Stimulated activated CD8-positive, alpha-beta memory T cell treated with anti-CD3 and anti-CD28 coated beads, Interleukin-7, amount 100 ng/mL, for 48 hours (primary cell): ENCODE measurements at places on chromosomes 3 and 15.
A peak's percentile ranks its signal among the peaks of the same experiment; 100 is the strongest.

GRCh38 chr15:64355348-64355943 is 527 bp downstream of the CSNK1G1 start:
- DNase-seq: peak; percentile 20

DNA sequence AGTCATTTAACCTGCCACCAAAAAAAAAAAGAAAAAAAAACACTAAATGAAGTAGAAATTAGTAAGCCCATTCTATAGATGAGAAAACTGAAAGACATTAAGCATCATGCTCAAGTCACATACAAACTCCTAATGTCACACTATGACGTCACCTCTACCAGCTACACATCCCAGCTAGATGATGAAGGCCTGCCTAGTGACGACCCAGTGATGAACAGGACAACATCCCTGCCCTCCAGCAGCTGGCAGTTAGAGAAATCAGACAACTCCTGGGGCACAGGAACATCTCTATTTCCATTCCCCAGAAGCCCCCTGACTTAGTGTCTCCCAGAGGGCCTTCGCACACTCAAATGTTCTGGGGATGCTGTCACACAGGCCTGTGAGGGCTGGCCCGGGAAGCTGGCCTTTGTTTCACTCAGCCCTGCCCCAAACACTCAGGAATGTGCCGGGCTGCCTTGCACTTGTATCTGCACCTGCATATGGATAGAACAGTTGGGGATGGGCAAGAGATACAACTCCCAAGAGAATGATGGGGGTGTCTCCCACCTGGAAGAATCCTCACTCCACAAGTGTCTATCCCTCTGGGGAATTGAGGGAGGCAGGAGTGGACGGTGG is 7.0 kb upstream of the HAPLN3 start:
- DNase-seq: no peak

GRCh38 chr15:25718169-25718536 is 145.0 kb downstream of the ATP10A start:
- DNase-seq: no peak

DNA sequence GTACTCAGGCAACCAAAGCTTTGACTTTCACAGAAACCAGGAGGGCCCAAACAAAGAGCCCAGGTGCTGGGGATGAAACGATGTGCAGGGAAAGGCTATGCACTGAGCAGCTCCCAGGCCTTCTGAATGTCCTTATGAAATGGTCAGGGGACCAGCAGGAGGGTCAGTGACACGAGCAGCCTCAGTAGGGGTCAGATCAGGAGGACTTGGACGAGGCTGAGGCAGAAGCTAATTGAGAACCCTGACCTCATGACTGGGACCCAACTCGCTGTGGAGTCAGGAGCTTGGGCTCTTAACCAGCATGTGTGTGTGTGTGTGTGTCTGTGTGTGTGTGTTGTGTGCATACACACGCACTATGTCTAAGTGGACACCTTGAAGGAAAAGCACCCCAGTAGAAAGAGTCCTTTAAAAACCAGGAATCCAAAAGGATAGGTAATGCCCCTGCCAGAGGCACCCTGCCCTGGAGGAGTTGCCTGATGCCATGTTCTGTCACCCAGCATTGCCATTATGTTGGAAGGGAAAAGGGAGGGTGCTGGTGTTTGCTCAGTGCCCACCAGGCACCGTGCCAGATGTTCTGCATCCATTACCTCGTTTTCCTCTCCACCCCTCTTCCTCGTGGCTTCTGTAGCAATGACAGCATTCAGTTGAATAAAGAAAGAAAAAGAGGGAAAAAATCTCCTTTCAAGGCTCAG is 50.9 kb downstream of the CORO2B start:
- no peak for DNase-seq

DNA sequence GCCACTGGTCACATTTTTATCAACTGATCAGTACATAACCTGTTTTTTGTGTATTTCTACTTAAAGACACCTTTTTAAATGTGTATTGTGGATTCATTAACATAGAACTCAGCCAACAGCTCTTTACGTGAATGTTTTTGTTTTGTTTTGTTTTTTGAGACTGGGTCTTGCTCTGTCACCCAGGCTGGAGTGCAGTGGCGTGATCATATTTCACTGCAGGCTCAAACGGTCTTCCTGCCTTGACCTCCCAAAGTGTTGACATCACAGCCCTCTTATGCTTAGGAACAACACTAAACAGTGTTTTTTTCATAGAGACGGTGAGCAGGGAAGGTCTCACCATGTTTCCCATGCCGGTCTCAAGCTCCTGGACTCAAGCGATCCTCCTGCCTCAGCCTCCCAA is 9.9 kb downstream of the PSMA4 start:
- no peak for DNase-seq

DNA sequence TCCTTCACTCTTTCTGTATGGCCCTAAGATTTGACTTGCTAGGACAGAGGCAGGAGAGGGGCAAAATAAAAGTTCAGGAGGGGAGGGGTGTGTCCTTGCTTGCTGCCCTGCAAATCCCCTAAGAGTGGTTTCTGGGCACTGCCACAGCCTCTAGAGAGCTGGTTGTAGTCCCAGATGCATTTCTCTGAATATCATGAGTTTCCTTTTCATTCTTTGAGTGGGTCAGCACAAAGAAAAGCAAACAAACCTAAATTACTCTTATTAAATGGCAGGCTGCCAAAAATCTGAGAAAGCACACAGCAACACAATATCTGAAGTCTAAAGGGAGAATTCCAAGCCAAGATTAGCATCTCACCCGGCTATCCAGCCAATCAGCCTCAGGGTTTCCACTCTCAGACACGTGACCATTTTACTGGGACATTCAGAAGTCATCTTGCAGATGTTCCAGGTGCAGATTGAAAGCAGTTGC is 919.3 kb downstream of the TUSC7 start:
- DNase-seq: no peak

- no peak for DNase-seq
Observed at GRCh38 chr15:98506711-98507110, 141.6 kb upstream of the IGF1R start.

GRCh38 chr15:99944131-99944530 is 210.9 kb upstream of the LYSMD4 start:
- no peak for DNase-seq

DNA sequence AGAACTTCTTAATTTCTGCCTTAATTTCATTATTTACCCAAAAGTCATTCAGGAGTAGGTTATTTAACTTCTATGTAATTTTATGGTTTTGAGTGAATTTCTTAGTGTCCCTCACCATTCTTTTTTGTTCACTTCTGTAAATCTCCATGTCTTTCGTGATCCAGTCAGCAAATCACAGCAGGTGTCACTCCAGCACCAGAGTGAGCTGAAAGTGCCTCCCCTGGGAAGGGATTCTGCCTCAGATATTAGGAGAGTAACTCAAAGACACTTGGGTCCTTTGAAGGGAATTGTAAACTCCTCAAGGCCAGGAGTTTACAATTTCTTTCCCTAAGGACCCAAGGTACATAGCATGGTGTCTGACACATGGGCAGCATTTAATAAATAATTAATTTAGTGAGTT is 207.6 kb upstream of the AZI2 start:
- no peak for DNase-seq

DNA sequence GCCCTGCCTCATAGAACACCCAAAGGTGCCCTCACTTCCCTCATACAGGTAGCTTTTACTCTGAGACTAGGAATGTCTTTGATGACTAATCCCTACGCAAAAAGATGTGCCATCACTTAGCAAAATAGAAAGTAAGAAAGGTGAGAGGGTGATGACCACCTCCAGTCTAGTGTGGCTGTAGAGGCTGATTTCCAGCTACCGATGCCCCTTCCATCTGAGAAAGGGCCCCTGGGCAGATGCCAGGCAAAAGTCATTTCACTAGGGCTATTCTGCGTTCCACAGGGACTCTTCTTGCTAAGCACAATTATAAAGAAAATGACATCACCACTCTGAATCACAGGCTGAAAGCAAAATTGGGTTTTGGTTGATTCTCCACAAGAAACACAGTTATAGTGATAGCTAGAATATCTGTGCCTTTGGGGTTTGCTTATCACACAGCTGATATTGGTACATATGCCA is 77.4 kb downstream of the RBPMS2 start:
- DNase-seq: peak; percentile 58

DNA sequence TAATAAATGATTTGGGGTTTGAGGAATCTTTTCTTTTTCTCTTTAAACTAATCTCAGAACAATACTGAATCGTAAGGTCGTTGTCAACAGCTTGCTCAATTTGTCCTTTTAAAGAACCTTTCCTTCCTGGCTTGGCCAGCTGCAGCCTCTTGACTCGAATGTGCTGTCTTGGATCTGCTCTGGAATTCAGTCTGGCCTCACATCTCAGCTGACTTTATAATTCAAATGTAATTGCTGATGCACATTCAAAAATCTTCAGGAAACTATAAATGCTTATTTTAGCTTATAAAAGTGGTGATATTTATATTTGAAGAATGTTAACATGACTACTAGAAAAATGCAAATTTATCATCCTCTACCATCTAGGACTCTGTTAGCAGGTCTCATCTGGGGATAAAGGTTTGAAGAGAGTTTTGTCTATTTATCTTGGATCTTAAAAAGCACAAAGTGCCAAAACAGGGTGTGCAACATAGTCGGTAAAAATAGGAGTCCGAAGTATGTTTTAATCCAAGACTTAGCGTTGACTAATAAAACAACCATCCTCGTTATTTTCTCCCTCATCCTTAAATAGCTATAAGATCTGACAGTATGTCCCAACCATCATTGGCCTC is 1035.2 kb downstream of the MCTP2 start:
- DNase-seq: no peak

DNA sequence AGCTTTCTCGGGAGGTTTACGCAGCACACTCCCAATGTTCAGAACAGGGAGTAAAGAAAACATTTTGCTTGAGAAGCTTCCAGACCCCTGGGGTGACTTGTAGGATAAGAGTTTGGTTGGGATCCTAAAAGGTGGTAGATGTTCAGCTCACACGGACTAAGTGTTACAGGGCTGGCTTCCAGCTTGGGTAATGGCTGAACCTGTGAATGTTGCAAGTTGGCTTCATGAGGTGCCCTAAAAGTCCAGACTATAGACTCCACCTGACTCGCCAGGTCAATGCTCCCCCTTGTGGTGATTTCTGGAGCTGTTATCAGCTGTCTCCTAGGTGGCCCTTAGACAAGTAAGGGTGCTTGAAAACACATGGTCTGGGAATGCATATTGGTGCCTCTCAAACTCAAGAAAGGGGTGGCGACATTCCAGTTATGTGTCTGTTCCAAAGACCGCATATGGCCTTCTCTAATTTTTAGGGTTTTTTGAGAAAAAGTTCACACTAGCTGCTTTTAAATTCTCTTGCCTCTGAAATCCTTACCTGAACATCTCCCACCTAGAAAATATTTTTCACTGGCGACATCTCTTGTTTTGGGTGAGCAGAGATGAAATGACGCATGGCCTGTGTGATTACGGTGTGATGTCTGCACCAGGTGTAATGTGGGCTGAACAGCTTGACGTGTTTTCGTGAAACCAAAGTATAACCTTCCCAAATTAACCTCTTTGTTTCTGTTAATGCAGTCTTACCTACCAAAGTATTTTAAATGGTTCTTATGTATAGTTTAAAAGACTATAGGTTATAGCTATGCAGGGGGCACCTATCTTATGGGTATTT is 175.7 kb upstream of the KBTBD8 start:
- peak; percentile 51 for DNase-seq

GRCh38 chr15:42710662-42711061 is 26.3 kb downstream of the CDAN1 start:
- DNase-seq: no peak

- DNase-seq: no peak
Observed at GRCh38 chr3:115885621-115886020, 262.3 kb downstream of the GAP43 start.

DNA sequence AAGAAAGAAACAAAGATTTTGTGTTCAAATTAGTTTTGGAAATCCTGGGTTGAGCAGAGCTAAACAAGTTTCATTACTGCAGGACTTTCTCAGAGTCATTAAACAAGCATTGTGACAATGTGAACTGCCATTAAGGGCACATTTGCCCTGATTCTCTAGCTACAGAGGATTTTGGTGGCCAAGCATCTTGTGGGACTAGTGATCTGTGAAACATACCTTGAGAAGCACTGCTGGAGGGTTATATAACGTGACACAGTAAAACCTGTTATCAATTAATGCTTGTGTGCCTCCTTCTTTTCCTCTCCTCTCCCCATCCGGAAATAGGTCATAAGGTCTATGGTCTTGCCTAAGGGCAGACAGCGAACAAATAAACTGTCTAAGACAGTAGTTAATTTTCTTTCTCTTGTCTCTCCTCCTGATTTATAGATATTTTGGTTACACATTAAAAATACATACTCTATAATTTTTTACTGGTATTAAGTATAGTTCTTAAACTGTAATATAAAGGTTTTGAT is 167.3 kb upstream of the NANOGP8 start:
- no peak for DNase-seq

- no peak for DNase-seq
Observed at GRCh38 chr15:71411538-71412482, 296.5 kb downstream of the THSD4 start.

DNA sequence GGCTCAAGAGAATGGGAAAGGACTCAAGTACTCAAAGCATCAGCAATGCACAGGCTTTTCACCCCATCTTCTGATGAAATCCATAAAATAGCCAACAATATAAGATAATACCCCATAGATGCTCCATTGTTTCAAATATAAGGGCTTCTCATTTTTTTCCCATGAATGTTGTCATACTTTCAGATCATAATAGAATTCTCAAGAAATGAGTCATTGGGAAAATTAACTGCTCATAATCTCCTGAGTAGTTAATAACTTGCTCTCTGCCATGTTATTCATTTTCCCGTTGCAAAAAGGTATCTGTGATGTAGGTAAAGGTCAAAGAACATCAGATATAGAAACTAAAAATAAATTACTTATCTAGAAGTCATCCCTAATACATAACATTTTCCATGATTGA is 121.9 kb downstream of the NSUN3 start:
- DNase-seq: no peak

GRCh38 chr15:81893182-81893835 is 152.5 kb downstream of the MEX3B start:
- no peak for DNase-seq

DNA sequence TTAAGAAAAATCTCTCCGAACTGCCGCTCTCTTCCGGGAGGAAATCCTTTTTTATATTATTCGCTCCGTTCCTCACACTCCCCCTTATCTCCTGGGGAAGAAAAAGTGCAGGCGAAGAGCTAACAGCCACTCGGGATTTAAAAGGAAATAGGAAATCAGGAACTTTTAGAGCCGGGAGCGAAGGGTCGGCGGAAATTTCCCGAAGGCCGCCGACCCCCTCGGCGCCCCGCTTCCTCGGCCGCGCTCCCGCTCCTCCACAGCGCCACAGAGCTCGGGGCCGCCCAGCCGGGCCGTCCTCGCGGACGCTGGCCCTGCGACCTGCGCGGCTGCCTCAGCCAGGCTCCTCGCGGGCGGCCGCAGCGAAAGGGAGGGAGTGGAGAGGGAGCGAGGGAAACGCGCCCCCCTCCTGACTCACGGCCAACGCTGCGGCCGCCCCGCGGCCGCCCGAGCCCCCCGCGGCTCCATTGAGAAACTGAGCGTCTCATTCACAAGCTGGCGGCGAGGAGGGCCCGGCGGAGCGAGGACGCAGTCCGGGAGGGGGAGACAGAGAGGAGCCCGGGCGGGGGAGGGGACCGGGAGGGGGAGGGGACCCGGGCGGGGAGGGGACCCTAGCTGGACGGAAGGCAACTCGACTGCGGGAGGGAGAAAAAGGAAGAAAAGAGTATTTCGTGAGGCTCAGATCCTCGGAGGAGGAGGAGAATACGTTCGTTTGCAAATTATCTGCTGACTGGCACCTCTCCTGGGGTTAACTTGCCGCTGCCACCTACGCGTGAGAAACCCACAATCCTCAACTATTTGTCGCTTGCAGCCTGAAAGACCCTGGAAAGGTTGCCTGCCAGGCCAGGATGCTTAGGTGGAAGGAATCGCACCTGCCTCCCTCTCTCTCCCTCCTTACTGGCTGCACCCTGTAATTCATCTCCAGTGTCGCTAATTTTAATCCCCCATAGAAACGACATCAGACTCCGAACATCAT is at the start of gene PTPN9:
Gene PTPN9, minus strand, starts transcription at position 368 of the 973 bp plus-strand sequence. CDS start 539 bp downstream, outside the sequence.
- DNase-seq: peak; percentile 45
